CD8-positive, alpha-beta T cell (primary cell): ENCODE measurements at places on chromosomes 7 and 10. TPM values are rescaled to one million over a fixed set of nuclear protein-coding genes. Genes with fewer than 3 reads are reported as not detected.

- no peak for DNase-seq
These were observed 241.5 kb upstream of the PTER start for GRCh38 chr10:16195178-16195769.

GRCh38 chr7:2572101-2572842 lies 13.5 kb downstream of the IQCE start:
- DNase-seq = no peak

- DNase-seq = no peak
These were observed 81.9 kb downstream of the BMPER start for GRCh38 chr7:33986951-33987947.

Gene CPED1
- total RNA-seq = not detected

DNA sequence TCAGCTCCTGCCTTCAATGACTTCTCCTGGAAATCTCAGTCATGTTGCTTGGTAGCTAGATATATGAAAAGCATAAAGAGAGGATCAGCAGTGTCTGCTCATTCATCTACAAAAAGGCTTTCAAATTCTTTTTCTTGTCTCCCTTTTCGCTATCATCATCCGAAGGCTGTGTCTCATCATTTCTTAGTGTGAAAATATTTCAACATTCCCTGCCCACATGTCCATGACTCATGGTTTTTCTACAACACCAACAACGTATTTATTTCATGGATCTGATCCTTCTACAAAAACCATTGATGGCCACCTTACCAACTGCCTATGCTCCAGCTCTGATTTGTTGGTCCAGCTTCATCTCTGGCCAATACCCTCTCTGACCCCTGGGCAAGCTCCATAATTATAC lies 472.5 kb upstream of the GHITM start:
- DNase-seq = no peak

GRCh38 chr10:50063100-50063499 lies 4.7 kb upstream of the WASHC2A start:
- DNase-seq = no peak

DNA sequence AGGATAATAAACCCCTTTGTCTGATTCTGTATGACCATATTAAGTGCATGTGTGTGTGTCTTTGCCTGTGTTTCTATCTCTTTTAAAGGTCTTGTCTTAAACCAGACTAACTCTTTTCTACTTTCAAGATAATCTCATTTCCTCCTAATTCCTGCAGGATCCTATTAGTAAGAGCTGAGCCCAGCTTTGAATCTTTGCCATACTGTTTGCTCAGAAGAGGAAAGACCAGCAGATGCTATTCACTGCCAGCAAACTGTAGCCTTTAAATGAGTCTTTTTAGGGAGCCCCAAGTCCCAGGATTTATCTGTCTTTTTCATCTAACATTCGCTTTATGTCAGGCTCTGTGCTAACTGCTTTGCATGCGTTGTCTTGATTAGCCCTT lies 2.9 kb downstream of the GPR158 start:
- DNase-seq = no peak

- no peak for DNase-seq
These were observed 118.2 kb downstream of the ANK3 start for GRCh38 chr10:60271319-60272040.

GRCh38 chr7:43470110-43470509 lies 112.8 kb upstream of the STK17A start:
- DNase-seq = no peak

GRCh38 chr7:126026421-126027088 lies 1096.9 kb upstream of the POT1 start:
- DNase-seq = no peak
